ENCODE measurements at places on chromosomes 6 and 20.
A peak's percentile ranks its signal among the peaks of the same experiment; 100 is the strongest.

DNA sequence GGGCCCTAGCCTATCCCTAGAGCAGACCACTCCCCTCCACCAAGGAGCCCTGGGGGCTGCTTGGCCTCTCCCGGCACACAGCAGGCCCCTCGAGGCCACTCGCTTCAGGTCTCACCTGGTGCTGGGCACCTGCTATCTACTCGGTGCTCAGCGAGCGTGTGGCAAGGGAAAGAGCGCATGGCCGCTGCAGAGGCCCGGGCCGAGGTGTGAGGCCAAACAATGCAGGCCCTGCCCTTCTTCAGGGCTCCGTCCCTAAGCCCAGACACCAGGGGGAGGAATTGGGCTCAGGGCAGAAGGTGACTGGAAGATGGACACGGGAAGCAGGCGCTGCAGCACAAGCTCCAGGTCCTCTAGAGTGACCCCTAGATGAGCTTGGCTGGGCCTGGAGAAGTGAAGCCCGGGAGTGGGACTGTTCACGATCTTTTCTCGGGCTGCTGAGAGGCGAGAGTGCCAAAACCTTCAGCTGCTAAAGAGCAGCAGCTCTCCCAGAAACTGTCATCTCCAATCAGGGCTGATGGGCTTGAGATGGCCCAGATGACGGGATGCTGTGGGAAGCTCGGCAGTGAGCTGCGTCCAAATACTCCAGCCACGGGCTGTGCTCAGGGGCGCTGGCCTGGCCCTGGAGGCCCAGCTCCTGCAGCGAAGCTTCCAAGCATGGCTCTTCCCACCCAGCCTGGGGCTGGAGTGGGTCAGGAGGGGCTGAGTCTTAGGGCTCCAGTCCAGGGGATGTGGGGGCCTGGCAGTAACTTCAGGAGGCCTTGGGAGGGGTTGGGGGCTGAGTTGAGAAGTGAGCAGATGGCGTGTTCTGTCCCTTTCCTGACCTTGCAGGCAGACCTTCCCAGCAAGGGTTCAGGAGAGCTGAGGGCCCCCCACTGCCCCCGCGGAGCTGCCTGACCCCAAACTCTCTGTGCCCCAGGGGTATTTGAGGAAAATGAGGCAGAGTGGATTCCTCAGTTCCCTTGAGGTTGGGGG, 43.7 kb downstream of the APCDD1L start:
- DNase-seq: no peak

DNA sequence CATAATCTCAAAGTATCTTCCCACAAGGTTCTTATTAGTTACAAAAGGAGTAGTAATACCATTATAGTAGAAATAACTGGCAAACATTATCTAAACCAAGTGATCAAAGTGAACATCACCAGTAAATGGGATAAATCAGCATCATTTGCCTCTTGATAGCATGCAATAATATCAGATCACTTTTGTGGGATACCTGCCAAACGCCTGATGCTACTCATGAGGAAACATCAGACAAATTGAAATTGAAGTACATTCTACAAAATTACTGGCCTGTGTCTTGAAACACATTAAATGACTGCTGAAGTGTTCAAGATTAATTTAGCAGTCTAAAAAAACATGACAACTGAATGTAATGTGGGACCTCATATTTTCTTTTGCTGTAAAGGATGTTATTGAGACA, 208.1 kb downstream of the TINAG start:
- no peak for DNase-seq

DNA sequence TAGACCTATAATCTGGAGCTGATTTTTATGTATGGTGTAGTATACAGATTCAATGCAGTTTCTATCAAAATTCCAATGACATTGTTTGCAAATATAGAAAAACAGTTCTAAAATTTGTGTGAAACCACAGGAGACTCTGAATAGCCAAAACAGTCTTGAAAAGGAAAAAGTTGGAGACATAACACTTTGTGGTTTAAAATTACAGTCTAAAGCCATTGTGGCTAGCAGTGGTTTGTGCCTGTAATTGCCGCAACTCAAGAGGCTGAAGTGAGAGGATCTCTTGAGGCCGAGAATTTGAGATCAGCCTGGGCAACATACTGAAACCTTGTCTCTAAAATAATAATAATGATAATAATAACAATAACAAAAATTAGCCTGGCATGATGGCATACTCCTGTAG, 213.7 kb downstream of the CDKAL1 start:
- DNase-seq: no peak

DNA sequence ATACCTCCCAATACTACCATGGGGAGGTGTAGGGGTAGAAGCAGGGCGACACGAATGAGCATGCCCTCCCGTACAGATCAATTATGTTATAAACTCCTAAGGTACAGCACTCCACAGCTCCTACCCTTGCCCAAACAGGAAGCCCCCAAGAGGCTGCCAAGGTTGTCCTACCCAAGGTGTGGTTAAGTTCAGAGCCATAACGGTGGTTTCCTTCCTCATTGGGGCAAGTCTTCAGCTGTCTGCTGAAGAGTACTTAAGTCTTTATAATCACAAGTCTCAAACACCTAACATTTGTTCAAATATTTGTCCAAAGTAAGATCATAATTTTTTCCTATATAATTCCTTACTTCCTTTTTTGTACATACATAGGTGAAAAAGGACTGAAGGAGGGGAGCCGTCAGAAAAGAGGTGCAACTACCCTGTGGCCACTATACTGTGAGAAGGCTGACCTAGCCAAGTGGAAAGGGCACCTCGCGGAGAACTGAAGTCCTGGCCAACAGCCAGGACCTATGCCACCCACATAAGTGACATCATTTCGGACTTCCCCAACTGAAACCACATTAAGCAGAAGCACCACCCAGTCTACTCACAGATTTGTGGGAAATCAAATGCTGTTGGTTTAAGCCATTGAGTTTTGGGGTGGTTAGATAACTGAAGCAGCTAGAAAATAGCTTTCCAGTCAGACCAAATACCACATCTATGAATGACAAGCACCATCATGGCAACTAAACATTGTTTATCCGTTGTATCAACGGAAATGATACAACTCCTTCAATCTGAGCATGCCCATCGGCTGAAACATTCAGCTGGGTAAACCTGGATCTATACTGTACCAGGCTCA, 2.9 kb upstream of the RAB22A start:
- peak; percentile 85 for DNase-seq

DNA sequence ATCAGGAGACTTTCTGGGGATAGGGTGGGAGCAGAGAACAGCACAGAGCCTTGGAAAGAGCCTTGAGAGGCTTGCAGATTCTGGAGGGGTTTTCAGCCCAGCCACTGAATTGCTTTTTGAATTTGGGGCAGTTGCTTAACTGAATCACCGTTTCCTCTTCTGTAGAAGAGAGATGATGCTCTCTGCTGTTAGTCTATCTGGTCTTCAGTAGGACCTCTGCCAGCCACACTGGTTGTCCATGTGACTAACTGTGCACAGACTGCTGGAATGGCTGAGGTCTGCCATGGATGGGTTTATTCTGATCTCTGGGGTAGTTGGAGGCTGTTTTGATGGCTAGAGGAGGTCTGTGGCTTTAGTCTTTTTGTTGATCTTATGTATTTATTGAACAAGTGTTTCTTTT, 21.4 kb upstream of the PRDM1 start:
- DNase-seq: no peak

- DNase-seq: no peak
These were observed 118.1 kb downstream of the CEBPB start for GRCh38 chr20:50308513-50309279.

- DNase-seq: no peak
These were observed 148.4 kb downstream of the HIVEP2 start for GRCh38 chr6:142796571-142796970.

GRCh38 chr6:117483645-117484016, 1.2 kb downstream of the DCBLD1 start:
- no peak for DNase-seq

- no peak for DNase-seq
These were observed 7.8 kb downstream of the STX11 start for GRCh38 chr6:144158133-144158532.
